ENCODE measurements at places on chromosomes 12 and 14. TPM values are rescaled to one million over a fixed set of nuclear protein-coding genes. Genes with fewer than 3 reads are reported as not detected.

The MYL2 gene
- not detected for total RNA-seq

The SLC4A8 gene
- 5.4 TPM for total RNA-seq

The EGLN3 gene
- 1.7 TPM for total RNA-seq

The SCN8A gene
- total RNA-seq = 19.2 TPM
